ENCODE measurements at places on chromosomes 13 and 19.
A peak's percentile ranks its signal among the peaks of the same experiment; 100 is the strongest.

GRCh38 chr19:55146705-55147273 lies 2.2 kb downstream of the TNNT1 start:
- DNase-seq: no peak

DNA sequence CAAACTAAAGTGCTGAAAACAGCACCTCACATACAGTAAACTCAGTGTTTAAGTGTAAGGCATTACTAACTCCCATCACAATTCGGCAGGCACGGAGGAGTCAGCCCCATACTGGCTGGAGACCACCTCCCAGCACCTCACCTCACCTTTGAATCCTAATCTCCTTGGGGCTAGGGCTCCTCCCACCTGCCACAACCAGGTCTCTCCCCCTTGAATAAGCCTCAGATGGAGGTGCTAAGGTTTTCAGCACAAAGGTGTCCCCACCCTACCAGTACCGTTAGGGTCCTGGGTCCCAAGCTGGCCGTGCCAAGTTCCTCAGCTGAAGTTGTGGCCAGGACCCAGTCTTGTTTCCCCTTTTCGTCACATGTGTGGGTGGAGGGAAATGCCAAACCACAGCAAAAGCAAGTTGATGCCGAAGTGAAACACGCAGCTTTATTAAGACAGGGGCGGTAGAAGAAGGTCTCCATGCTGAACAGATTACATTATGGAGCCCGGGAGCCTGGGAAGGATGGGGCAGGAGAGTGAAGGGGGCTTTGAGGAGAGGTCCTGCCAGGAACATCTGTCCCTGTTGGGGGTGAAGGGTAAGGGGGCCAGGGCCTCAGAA lies at the start of gene IGFLR1:
IGFLR1 (minus strand) TSS at position 332 of the 604 bp plus-strand sequence. CDS start 1,272 bp downstream, outside the sequence.
- no peak for DNase-seq

DNA sequence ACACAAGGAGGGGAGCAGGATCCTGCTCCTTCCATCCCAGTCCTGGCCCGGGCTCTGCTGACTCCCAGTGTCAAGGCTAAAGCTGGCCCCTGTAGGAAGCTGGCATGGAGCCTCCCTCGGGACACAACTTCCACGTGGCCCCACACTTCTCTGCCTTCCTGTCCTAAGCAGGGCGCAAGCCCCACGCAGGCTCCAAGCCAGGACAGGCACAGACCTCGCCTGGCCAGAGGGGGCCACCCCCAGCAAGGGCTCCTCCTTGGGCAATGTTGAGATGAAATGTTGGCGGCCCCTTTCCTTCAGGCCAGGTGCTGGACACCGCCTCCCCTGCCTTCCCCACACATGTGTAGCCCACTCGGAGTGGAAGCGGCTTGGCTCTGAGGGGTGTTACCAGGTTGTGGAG lies 66.6 kb downstream of the COL4A1 start:
- DNase-seq: no peak

DNA sequence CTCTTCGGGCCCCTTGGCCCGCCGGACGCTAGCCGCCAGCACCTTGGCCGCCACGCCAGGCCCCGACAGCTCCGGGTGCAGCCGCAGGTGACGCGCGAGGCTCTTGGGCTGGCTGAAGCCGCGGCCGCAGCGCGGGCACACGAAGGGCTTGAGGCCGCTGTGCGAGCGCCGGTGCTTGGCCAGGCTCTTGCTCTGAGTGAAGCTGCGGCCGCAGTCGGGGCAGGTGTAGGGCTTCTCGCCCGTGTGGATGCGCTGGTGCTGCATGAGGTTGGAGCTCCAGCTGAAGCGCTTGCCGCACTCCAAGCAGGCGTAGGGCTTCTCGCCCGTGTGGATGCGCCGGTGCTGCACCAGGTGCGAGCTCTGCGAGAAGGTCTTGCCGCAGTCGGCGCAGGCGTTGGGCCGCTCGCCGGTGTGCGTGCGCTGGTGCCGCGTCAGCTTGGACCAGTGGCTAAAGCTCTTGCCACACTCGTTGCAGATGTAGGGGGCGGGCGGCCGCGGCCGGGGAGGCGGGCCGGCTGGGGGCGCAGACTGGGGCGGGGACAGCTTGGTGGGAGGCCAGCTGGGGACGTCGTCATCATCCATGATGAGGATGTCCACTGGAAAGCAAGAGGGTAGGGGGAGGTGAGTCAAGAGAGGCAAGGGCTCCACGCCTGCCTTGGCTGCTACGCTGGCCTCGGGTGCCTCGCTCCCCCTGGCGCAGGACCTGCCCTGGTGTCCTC lies 32.4 kb downstream of the ZNF787 start:
- no peak for DNase-seq

- DNase-seq: no peak
Observed at GRCh38 chr13:102872131-102872530, 26.3 kb downstream of the ERCC5 start.

GRCh38 chr13:35700671-35701070 lies 224.2 kb upstream of the MAB21L1 start:
- DNase-seq: no peak

DNA sequence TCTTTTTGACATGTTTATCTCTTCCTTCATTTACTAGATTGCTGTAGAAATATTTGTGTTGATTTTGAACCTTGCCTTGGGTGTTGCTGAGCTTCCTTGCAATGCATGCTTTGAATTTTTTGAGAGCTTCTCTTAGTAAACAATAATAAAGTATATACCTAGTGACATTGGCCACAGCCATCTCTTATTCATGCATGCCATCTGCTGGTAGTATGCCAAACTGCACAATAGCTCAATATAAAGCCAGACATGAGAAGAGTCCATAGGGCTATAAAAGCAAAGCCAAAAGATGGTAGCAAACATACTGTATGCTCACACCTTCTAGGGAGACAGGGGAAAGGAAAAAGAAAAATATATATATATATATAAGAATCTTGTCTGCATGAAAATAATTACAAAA lies 18.9 kb upstream of the ZSCAN5A start:
- no peak for DNase-seq

DNA sequence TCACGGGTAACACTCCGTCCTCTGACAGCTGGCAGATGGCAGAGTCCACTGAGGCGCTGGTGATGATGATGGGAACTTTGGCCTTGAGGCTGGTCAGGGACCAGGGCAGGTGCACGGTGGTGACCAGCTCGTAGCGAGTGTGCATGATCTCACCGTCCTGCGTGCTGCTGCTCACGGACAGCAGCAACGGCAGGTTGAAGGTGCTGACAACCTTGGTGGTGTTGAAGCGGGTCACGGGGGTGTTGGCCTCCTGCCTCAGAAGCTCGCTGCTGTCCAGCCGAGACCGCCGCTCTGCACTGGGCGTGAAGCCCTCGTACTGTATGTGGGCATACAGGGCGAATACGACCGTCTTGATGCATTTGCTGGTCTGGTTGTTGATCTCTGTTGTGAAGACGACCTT lies 11.6 kb downstream of the ARRDC5 start:
- DNase-seq: no peak

DNA sequence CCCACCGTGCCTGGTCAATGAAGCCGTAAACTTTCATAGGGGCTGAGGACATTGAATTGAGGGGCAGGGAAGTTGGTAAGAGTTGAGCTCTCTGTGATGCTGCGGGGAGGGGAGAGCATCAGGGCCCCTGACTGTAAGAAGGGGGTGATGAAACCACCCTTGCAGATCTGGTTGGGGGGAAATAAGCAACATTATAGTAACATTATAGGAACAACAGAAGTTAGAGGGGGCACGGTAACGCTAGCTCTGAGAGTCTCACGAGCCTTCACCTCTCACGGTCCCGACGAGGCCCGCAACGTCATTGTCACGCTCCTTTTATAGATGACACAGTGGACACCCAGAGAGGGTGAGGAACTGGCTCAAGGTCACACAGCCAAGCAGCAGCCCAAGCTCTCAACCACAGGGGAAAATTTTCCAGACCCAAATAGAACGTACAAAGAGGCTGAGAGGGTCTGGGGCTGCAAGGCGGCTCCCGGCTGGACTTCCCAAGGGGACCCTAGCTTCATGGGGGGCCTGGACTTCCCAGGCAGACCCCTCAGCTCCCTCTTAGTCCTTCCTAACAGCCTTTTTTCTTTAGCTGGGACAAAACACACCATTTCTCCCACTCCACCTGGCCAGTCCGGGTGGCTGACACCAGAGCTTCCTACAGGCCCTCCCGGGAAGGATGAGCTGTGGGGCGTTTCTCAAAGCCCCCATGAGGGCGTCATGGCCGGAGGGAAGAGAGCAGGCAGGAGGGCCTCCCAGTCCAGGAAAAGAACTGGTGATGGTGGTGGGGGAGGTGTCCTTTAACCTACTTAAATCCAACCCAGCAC lies 4.1 kb downstream of the TLE5 start:
- no peak for DNase-seq

- DNase-seq: no peak
Observed at GRCh38 chr19:4057931-4058692, 8.6 kb downstream of the ZBTB7A start.

DNA sequence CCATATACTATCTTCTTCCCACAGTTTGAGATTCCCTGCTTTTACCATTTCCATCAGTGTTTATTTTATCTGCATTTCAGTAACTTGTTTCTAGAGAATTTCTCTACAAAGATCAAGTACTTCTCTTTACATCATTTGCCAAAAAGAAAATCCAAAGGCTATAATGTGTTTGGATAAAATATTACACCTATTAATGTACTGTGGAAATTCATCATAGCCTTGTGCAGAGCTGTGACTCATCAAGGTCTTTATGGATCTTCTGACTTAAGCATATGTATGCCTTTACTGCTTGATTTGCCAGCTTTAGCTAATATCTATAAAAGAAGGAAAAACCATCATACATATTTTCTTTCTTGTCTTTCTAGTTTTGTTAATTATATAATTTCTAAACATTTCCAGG lies 9.6 kb upstream of the HTR2A start:
- no peak for DNase-seq

GRCh38 chr19:13078381-13078780 lies 24.3 kb downstream of the LYL1 start:
- DNase-seq: no peak

DNA sequence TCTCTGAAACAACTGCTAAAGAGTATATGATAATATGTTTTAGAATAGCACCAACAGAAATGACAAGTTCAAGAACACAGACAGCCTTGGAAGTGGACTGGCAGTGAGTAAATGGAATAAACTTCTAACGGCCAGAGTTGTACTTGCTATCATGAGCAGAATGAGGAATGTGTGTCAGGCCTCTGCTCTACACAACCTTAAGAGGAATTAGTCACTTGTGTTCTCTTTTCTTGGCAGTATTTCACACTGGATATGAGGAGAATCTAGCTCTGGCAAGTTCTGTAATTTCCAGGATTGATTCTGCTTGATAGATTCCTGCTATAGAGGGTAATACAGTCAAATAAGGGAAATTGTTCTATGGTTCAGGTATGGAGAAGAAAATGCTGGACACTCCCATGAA lies 757.3 kb downstream of the EFNB2 start:
- no peak for DNase-seq

GRCh38 chr13:103514619-103515018 lies 448.4 kb upstream of the SLC10A2 start:
- no peak for DNase-seq

GRCh38 chr19:38656171-38656981 lies 8.9 kb downstream of the ACTN4 start:
- DNase-seq: no peak

DNA sequence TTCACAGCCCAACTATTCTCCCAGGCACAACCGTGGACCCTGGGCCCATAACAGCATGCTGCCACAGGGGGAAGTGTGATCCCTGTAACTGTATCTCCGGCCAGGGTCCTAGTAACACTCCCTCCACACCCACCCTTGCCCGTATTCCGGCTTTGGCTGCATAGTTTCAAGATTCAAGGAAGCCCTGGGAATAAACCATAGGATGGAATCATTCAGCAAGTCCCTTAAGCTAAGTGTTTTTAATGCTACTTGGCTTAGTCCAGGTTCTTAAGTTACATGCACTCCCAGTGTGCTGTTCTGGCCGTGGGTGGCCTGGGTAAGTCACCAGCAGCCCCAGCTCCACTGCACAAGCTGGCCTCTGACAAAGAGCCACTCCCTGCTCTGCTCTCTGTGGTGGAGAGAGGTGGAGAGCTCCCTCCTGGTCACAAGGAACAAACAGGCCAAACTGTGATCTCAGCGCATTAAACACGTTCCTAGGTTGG lies 532.4 kb upstream of the SGCG start:
- no peak for DNase-seq

GRCh38 chr13:113495494-113496210 lies 5.1 kb upstream of the DCUN1D2 start:
- DNase-seq: no peak

DNA sequence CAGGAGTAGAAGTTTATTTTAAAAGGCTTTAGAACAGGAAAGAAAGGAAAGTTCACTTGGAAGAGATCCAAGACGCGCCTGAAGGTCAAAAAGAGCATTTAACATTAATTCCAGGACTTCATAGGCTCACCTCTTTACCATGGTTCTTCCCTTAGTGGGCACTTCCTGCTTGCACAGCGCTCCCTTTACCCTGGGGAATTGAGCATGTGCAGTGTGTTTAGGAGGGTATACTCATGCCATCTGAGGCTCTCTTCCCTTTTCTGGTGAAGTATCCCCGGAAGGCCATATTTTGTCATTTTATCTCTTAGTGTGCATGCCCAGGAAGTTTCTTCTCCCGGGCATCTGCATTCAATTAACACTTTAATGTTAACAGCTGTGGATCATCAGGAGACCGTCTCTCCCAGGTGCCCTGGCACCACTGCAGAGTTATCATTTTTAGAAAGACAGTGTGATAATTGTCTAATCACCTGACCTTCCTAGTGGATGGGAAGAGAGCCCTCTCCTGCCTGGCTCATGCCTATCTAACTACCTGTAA lies 66.1 kb upstream of the ABCC4 start:
- no peak for DNase-seq

- DNase-seq: peak; percentile 68
Observed at GRCh38 chr13:46052319-46053161, at the start of gene ZC3H13. Gene ZC3H13, minus strand, starts transcription at chr13:46052746. Its CDS starts 7,239 bp downstream, at chr13:46045507.

DNA sequence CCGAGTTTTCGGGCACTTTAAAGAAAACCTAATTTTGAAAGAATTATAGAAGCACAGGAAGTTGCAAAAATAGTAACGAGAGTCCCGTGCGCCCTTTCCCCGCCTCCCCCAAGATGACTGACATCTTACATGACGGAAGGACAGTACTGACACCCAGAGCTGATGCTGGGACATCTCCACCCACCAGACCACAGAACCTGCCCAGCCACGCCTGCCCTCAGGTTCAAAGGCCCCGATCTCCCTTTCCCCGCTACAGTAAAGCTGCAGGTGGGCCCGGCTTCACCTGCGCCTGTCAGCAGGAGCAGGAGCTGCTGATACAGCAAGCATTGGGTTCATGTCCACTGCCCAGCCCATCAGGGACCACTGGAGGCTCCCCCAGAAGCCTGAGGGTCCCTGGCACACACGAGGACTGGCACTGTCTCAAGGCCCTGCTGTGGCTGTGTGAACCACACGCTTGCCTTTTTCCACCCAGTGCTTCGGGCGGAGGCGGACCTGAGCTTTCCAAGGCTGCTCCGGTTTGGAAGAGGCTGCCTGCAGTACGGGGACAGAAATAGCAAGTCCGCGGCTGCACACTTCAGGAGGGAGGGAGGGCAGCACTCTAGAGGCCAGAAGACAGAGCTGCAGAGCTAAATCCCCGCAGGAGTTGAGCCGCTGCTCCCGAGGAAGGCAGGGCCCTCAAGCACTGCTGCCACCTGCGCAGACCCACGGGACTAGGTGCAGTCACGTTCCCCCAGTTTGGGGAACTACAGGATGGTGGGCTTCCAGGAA lies 8.7 kb downstream of the MAP2K2 start:
- DNase-seq: no peak

GRCh38 chr13:110478405-110479214 lies 82.9 kb downstream of the RAB20 start:
- no peak for DNase-seq

GRCh38 chr13:111519490-111520170 lies 199.2 kb downstream of the TEX29 start:
- no peak for DNase-seq

- no peak for DNase-seq
Observed at GRCh38 chr19:21848706-21849105, 12.7 kb upstream of the ZNF43 start.

Data from NCI-H2081 treated with DMSO at 0.1 percent for 48 hours (cell line).